ENCODE measurements at places on chromosomes 5 and 9. TPM values are rescaled to one million over a fixed set of nuclear protein-coding genes. Genes with fewer than 3 reads are reported as not detected.

- DNase-seq = peak; percentile 86
Measured at GRCh38 chr9:92634712-92635605, 35.0 kb downstream of the IPPK start.

DNA sequence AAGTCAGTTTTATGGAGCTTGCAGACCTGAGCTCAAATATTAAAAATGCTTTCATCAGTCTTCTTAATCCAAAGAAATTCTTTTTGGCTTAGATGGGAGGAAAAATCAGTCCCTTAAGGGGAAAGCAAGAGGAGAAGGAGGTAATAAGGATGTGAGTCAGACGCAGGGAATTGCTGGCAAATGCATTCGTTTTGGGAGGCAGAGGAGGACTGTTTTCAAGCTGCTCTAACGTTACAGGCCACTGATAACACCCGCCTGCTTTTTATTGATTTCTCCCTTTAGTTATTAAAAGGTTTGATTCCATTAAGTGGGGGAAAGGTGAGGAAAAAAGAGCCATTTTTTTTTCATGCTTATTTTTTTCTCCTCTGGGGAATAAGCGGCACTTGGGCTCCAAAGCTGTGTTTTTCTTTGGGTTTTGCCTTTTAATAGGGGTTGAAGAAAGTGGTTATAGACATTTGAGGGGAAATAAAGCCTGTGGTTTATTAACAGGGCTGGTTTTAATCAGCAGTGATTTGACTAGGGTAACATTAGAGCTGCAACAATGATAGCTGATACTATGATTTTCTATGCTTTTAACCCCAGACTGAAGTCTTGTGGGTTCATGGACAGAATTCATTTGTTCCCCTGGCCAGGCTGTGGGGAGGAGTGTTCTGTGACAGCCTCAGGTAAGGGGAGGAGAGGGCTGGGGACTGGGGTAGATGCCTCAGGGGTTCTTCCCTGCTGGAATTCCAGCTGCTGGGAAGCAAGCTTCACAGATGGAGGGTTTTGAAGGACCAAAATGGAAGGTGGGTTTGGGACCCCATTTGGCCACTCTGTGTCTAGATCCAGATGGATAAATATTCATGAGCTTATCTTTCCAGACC is 225.2 kb downstream of the GAS1 start:
- DNase-seq = peak; percentile 99

- DNase-seq = peak; percentile 72
Measured at GRCh38 chr5:122415030-122415800, 103.2 kb downstream of the SNCAIP start.

Gene LCN15
- not detected for total RNA-seq

DNA sequence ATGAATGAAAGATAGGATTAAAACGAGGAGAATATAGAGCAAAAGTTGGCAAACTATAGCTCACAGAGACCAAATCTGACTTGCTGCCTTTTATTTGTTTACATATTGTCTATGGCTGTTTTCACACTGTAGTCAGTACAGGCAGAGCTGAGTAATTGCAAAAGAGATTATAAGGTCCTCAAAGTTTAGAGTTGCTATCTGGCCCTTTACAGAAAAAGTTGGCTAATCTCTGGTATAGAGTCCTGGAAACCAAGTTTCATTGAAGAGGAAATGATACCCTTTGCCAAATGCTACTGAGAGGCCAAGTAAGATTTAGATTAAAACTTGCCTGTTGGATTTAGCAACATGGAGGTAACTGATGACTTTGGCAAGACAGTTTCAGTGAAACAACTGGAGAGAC is 36.0 kb downstream of the LYRM7 start:
- DNase-seq = peak; percentile 45

DNA sequence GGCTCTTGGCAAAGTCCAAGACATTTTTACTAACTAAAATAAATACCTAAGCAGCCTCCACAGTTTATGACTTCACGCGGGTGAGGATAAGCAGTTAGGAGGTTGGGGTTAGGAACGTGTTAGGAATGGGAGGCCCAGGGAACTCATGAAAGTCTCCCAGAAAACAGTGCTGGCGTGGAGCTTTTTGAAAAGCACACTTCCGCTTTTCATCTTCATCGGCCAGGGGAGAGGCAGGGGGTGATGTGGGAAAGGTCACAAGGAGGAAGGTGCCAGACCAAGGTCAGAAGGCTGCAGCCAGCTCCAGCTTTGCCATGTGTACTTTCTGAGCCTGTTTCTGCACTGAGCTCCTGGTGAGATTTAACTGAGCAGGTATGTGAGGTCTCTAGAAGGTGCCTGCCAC is 149.0 kb downstream of the PHF2 start:
- no peak for DNase-seq

DNA sequence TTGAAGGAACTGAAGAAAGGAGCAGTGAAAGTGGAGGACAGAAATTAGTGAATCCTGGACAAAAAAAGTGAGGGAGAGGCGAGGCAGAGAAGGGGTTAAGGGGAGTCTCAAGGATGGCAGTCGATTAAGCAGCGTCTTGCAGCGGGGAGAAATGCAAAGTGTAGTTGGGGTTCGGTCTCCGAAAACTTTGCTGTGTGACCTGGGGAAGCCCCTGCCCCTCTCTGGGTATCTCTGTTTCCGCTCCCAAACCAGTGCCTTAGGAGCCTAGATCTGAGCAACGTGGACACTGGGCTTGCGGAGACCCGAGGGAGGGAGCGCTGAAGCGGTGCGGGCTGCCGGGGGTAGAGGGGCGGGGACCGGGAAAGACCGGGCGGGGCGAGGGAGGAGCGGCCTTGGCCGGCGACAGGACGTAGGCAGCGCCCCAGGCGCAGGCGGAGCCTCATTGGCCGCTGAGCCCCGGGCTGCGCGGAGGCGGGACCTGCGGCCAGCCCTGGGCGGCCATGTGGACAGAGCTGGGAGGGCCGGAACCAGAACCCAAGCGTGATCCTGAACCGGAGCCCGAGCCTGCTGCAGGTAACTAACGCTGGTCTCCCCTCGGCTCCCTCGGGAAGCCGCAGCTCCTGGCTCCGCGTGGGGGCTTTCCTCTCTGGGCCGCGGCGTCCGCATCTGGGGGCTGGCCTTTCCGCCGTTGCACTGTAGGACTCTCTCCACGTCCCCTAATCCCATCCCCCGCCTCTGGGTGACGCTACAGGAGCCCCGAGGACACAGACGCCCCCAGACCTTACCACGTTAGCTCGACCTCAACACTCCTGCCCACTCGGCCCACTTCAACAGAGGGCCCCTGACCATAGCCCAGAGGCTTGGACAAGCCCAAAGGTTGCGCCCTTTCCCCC is at the start of gene ALDH1B1:
ALDH1B1 (plus strand) TSS at position 468 of the 893 bp plus-strand sequence. CDS start 3,047 bp downstream, outside the sequence.
- peak; percentile 74 for DNase-seq

- no peak for DNase-seq
Measured at GRCh38 chr9:127403507-127404192, 6.7 kb downstream of the SLC2A8 start.

Gene PTPN3
- total RNA-seq = 2.0 TPM

Gene GADD45G
- total RNA-seq = 6.1 TPM

DNA sequence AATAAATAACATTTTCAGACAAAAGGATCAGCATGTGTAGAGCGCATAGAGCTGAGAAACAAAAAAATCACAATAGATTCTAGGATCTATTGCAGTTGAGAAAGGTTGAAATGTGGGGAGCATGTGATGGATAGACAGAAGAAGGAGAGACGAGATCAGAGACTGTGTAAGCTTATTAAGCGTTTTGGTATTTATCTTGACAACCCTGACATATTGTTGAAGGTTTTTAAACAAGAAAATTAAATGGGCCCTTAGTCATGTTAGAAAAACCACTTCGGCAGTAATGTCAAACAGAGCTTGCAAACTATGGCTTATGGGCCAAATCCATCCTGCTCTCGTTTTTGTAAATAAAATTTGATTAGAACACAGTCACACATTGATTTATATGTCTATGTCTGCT is 200.5 kb upstream of the KLF4 start:
- no peak for DNase-seq

- DNase-seq = no peak
Measured at GRCh38 chr9:133290751-133291302, 15.8 kb upstream of the ABO start.

DNA sequence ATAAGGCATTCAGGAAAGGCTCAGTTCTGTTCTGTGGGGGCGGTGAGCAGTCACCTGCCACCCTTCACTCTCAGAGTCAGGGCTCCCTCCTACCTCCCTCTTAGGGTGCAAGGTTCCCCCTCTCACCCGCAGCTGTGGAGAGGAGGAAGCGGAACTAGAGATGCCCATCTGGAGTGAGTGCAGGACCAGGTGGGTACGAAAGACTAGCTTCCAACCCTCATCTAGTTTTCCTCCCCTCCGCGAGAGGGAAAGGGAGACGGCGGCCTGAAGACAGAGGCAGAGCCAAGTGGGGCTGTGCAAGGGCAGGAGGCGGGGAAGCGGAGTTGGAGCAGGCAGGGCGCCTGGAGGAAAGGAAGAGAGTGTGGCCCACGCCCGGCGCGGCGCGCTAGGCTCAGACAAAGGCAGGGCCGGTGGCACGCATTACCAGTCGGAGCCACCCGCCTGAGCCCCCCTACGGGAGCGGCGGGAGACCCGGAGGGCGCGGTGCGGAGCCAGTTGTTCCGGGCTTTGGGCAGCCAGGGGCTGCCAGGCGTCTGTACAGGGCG is 7.3 kb downstream of the PRR7 start:
- peak; percentile 32 for DNase-seq
